ENCODE measurements at places on chromosomes 3 and 15. TPM values are rescaled to one million over a fixed set of nuclear protein-coding genes. Genes with fewer than 3 reads are reported as not detected.

Gene SMAD6
- total RNA-seq = 9.4 TPM

- no peak overlapping the region for H3K4me3 ChIP-seq
- no peaks in the 10 kb centered on the region for H3K4me1 ChIP-seq
- H3K36me3 ChIP-seq = no peaks in the 10 kb centered on the region
- H3K27ac ChIP-seq = no peak overlapping the region
- no peaks in the 10 kb centered on the region for H3K27me3 ChIP-seq
Observed at GRCh38 chr3:139281522-139282196, 62.2 kb upstream of the MRPS22 start.

GRCh38 chr15:89075846-89076245, 12.4 kb upstream of the ABHD2 start:
- H3K4me3 ChIP-seq = no peak overlapping the region
- DNase-seq = no peak
- H3K4me1 ChIP-seq = no peaks in the 10 kb centered on the region
- H3K36me3 ChIP-seq = no peaks in the 10 kb centered on the region
- H3K27ac ChIP-seq = no peak overlapping the region

DNA sequence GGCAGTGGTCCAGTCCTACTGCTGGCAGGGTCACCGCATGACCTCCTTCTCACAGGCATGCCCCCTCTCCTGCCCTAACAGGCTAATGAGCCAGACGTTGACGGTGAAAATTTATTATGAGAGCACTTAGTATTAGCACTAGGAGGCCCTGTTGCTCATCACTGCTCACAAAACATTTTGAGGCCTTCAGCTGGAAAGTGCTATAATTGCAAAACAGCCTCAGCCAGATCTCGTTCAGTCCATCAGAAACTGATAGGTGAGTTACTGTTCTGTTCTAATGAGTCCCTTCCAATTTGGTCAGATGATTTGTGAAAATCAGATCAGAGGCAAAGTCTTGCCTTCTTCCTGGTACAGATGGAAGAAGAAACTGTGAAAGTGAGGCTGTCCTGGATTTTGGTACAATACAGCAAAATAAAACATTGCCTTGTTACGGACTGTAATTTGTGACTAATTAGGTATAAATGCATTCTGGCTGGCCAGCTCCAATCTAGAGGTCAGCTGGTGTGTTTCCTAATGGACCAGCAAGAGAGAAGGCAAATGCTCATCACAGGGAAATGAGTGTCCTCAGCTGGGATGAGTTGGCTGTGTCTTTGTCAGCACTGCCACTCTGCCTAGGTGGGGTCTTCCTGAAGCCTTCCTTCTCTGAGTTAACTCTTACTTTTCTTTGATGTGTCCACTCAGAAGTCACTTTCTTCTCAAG, 316.8 kb downstream of the CHST2 start:
- no peak overlapping the region for H3K4me3 ChIP-seq
- no peaks in the 10 kb centered on the region for H3K27me3 ChIP-seq
- H3K4me1 ChIP-seq = peaks cover 3% of the 10 kb centered on the region
- H3K36me3 ChIP-seq = no peaks in the 10 kb centered on the region
- no peak for DNase-seq
- no peak overlapping the region for H3K27ac ChIP-seq

Gene ARPP21
- total RNA-seq = not detected

GRCh38 chr15:98953000-98953787, 54.4 kb downstream of the PGPEP1L start:
- no peak for DNase-seq
- H3K4me3 ChIP-seq = no peak overlapping the region
- peak overlapping the region; percentile 44 for H3K27ac ChIP-seq
- no peaks in the 10 kb centered on the region for H3K36me3 ChIP-seq
- no peaks in the 10 kb centered on the region for H3K4me1 ChIP-seq

Gene C15orf61
- total RNA-seq = 5.4 TPM

Measured in colonic mucosa (tissue), 4 donors.